Hippocampal formation (tissue), 2 donors: ENCODE measurements at places on chromosomes 11 and 22.

- DNase-seq, result no peak
These were observed 2.1 kb downstream of the WEE1 start for GRCh38 chr11:9575260-9576240.

GRCh38 chr22:37563153-37564081 is 3.1 kb downstream of the CDC42EP1 start:
- peak; percentile 82 for DNase-seq

GRCh38 chr22:45462034-45462655 is 40.5 kb upstream of the FBLN1 start:
- DNase-seq, result no peak

DNA sequence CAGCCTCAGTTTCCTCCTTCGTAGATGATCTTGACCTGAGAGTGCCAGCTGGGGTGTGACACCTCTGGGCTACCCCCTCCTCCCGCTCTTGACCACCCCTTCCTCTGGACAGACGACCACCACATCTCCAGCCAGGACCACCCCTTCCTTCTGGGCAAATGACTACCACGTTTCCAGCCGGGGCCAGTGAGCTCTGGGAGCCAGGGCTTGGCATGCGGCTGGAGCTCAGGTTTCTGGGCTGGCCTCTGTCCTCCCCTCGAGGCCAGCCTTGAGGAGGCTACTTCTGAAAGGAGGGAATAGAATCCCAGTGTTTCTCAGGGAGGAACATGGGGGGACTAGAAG is 120.9 kb downstream of the KCNQ1OT1 start:
- no peak for DNase-seq

- no peak for DNase-seq
These were observed 75.3 kb downstream of the ST3GAL4 start for GRCh38 chr11:126430581-126431335.

DNA sequence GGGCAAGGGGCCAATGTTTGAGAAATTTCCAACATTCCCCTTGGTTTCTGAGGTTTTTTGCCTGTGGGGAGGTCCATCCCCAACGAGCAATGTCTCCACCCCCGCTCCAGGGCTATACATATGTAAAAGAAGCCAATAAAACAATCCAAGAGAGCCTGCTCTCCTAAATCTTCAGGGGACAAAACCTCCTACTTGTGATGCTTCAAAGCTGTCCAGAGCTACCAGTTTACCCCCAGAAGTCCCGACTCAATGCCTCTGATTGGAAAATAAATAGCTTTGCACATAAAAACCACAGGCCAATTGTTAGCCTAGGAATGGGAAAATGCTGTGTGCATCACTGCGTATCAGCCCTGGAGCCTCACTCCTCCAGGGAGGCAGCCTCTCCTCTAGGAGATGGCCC is 66.0 kb upstream of the PAX6 start:
- DNase-seq, result no peak

DNA sequence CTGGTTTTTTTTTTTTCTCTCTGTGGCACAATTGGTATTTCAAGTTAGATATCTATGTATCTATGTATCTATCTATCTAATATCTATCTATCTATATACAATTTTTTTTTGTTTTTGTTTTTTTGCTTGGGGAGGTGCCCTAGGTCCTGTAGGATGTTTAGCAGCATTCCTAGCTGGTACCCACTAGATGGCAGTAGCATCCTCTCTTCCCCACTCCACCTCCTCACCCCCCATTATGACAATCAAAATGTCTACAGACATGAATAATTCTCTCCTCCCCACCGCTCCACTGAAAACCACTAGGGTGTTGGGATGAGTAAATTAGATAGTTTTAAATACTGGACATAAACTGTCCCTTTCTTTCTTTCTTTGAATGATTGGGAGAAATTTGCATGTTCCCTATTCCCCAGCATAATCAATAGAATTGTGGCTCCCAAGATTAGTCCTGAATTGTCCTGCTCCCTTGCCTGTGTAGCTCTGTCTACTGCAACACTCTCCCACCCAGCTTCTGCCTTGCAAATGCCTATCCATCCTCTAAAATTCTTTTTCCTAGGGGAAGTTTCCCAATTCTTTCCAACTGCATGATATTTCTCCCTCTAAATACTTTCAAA is 1152.4 kb downstream of the LRRC4C start:
- DNase-seq, result peak; percentile 31

GRCh38 chr11:76885390-76886097 is 24.8 kb downstream of the ACER3 start:
- no peak for DNase-seq

- no peak for DNase-seq
These were observed 937 bp upstream of the C1QTNF6 start for GRCh38 chr22:37188901-37189466.

DNA sequence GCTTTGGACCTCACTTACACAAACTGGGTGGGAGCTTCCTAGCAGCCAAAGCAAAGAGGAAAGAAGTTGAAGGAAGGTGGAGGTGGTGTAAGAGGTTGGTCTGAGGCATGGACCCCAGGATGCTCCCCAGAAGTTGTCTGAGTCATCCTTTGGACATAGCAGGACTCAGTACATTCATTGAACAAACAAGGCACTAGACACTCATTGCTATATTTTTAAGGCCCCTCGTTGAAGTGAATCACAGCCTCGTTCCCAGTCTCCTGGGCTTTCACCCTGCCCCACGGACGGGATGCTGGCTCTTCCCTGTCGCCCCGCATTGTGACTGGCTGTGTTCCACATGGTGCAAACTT is 95.9 kb upstream of the FGF3 start:
- DNase-seq, result no peak

- no peak for DNase-seq
These were observed at the start of gene OR10D3 for GRCh38 chr11:124183068-124183467. Gene OR10D3, plus strand, starts transcription at chr11:124183345. Its CDS starts 1,925 bp downstream, at chr11:124185270.

- no peak for DNase-seq
These were observed 46.5 kb upstream of the ADORA2A start for GRCh38 chr22:24380905-24381230.

DNA sequence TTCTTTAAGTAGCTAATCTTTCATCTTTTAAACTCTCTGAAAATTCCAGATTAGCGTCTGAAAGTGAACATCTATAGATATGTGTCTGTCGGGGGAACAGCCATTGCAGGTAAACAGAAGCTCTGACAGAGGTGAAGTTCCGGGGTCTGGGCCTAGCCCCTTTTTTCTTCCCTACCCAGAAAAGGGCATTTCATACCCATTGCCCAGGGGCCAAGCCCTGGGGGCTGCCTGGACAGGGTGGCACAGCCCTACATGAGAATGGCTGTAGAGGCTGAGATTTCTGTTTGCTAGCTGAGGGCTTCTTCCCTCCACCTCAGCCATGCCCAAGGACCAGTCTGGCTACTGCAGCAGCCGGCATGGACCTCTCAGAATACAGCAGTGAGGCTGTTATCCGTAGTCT is 327.0 kb upstream of the PLET1 start:
- no peak for DNase-seq

GRCh38 chr11:45982656-45983470 is 60.4 kb downstream of the LARGE2 start:
- no peak for DNase-seq

GRCh38 chr11:2961080-2961479 is 31.0 kb downstream of the NAP1L4 start:
- DNase-seq, result no peak

GRCh38 chr11:28760676-28761390 is 652.6 kb downstream of the METTL15 start:
- DNase-seq, result no peak

GRCh38 chr22:36548606-36549005 is 19.6 kb upstream of the EIF3D start:
- no peak for DNase-seq

DNA sequence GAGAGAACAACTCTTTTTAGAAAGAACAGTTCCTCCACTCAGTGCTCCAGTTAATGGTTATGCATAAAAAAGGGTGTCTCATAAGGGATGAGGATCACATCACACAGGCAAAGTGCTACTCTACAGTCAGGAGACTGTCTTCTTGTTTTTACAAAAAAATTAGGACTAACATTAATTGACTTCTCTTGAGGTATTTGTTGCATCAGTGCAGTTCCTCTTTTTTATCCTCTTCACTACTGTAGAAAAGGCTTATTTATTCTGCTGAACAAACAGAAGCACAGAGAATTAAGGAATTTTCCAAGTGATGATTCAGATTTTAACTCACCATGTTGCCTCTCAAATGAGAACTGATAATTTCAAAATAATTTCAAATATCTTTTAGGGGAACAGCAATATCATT is 1.9 kb downstream of the MMP8 start:
- no peak for DNase-seq

DNA sequence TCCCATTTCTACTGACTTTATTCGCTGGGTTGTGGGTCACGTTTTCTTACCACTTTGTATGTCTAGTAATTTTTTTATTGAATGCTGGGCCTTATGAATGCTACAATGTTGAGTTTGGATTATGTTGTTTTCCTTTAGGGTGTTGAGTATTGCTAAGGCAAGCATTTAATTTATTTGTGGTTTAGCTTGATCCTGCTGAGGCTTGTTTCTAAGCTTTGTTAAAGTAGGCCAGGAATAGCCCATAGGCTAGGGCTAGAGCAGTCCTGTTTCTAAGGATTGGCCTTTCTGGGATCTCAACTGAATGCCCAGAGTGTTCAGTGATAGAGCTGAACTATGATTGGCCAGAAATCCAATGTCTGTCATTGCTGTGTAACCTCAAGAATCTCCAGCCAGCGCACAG is 56.1 kb upstream of the LDLRAD3 start:
- no peak for DNase-seq

DNA sequence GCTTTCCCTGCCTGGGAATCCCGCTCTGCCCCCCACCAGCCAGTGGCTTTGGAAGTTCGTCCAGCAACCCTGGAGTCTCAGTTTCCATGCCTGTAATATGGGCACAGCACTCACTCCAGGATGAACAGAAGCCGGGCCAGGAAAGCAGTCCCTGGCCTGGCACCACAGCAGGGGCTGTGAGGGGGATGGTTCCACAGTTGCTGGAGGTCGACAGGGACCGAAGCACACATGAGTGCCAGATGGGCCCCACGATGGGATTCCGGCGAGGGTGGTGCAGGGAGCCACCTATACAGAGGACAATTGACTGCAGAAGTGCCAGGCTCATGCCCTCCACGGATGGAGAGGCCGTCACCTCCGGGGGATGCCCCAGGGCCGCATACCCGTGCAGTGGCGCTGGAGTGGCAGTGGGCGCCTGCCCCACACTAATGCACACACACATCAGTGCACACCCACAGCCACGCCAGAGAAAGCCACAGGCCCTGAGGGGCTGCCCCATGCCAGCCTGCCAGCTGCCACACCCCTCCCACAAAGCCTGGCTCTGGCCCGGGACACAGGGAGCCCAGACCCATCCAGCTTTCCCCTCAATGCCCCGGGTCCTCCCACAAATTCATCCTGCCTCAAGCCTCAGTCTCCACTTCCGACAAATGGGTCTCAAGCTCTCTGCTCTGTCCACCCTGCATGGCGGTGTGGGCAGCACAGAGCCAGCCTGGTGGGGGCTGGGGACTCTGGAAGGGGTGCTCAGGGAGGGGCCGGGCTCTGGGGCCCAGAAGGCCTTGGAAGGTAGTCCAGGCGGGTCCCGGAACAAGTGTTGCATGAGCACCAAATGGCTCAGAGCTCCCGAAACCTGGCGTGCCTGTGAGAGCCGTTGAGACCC is 9.7 kb downstream of the ASCL2 start:
- no peak for DNase-seq

- DNase-seq, result no peak
These were observed 57.2 kb downstream of the RPS6KA4 start for GRCh38 chr11:64415996-64416728.

DNA sequence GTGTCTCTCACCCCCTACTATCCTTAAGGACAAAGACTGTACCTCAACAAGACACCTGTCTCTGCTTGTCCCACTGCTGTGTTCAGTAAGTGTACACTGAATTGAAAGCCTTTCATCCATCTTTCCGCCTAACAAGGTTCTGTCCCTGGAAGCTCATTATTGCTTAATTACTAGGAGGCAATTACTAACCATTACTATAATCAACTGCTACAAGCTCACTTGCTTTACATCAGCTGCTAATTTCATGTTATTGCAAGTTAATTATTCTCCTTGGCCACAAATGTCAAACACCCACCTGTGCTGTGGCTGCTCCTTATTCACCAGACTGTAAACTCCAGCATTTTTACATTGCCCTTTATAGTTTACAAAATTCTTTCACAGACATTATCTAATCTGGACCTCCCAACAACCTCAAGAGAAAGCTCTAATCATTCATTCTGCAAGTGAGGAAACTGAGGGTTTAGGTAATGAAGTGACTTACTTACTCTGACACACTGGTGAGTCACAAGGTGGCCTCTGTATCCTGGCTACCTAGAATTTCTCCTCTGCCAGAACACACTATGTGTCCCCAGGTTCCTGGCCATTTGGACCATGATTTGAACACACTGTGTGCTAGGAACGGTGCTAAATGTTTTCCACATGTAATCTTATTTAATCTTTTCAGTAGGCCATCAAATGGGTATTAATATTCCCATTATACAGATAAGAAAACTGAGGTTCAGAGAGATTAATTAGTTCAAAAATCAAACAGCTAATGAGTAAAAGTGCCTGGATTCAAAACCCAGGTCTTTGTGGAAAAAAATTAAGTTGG is 66.7 kb downstream of the RAB30 start:
- DNase-seq, result no peak

- DNase-seq, result no peak
These were observed 116.7 kb upstream of the TIMP3 start for GRCh38 chr22:32684822-32685187.

- no peak for DNase-seq
These were observed 7.4 kb downstream of the CBX6 start for GRCh38 chr22:38864361-38865191.

DNA sequence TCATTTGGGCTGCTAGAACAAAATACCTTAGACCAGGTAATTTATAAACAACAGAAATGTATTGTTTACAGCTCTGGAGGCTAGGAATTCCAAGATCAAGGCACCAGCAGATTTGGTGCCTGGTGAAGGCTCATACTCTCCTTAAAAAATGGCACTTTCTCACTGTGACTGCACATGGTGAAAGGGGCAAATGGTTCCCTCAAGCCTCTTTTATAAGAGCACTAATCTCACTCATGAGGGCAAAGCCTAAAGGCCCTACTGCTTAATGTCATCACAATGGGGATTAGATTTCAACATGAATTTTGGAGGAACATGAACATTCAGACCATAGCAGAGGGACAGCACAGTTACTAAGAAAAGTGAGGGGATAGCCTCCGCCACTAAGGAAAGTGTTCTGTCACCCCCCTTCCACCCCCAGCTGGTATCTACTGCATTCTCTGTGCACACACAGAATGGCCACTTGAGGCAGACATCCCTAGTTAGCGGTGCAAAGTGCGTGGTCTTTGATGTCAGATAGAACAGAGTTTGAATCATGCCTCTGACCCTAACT is 47.2 kb upstream of the CEP295 start:
- no peak for DNase-seq
